Astrocyte (in vitro differentiated cells and primary cell): ENCODE measurements at places on chromosomes 7 and 10. TPM values are rescaled to one million over a fixed set of nuclear protein-coding genes. Genes with fewer than 3 reads are reported as not detected.

The EN2 gene
- total RNA-seq, result not detected in 2 replicates

DNA sequence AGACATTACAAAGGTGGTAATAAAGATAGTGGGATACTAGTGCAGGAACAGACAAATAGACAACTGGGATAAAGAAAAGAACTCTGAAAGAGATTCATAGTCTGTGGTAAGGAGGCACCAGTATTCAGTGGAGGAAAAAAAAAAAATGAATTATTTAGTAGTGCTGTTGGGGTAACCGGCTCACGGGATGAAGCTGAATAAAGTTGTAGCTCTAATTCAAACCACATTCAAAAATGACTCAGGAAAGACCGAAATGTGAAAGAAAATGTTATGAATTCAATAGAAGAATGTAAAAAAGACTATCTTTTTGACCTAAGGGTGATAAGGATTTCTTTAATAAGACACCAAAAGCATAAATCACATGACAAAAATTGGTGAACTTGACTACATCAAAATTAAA is 83.1 kb upstream of the HABP2 start:
- DNase-seq, result no peak

DNA sequence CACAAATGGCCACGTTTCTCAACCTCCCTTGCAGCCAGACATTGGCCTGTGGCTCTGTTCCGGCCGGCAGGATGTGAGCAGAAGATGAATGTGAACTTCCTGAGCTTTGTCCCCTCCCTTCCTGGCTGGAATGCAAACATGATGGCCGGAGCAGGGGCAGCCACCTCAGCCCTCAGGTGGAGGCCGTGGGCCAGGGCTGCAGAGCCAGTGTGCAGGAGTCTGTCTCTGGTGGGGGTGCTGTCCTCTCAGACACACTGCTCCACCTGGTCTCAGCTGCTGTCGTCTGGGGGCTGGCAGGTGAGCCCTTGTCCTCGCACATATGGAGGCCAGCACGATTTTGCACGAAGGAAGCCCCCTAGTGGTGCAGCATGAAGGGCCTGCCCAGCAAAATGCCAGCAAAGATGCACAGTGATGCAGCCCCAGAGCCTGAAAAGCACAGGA is 25.3 kb upstream of the PWWP2B start:
- DNase-seq, result no peak

- no peak for DNase-seq
Observed at GRCh38 chr10:29158066-29158465, 130.8 kb upstream of the LYZL1 start.

- no peak for DNase-seq
Observed at GRCh38 chr7:106520962-106521514, 139.9 kb downstream of the CCDC71L start.

DNA sequence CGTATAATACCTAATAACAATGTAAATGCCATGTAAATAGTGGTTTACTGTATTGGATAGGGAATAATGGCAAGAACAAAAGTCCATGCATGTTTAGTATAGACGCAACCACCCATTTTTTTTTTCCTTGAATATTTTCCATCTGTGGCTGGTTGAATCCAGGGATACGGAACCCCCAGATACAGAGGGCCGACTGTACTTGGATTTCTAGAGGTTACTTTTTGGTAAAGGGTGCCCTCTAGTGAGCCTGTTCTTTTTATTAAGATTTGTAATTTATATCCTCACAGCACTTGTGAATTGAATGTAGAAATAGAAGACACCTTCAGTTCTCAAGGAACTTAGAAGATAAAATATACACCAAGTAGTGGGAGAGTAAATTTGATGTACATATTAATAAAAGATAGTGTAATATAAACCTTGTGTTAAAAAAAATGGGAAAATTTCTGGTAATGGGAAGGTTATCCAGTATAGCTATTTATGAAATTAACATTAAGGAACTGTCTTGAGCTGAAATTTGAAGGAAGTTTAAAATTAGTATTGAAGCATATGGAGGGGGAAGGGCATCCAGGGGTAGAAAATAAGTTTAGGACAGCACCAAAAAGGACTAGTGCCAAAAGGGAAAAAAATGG is 32.0 kb downstream of the EXOC6 start:
- DNase-seq, result peak; percentile 34

The OPN4 gene
- not detected in 2 replicates for total RNA-seq

DNA sequence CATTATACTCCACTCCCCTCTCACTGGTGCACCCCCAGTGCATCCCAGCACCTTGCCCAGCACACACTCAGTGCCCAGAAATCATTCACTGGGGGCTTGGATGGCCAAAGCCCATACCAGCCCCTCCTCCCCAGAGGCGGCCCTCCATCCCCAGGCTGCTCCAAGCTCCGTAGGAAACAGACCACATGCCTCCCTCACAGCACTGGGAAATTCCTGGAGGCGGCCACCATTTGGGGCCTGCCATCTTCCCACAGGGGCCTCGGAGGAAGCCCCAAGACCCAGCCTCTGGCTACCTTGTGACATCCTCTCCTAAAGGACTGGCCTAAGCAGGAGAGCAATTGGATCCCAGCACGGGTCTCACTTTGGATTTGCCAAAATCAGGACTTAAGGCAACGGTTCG is 49.7 kb downstream of the FOXL3 start:
- DNase-seq, result no peak

- DNase-seq, result no peak
Observed at GRCh38 chr10:128053356-128053755, 72.9 kb downstream of the MKI67 start.

GRCh38 chr7:113904521-113904920 is 14.3 kb downstream of the PPP1R3A start:
- DNase-seq, result no peak

The ASB13 gene
- total RNA-seq, result 4.7 and 4.8 TPM in 2 replicates

The PTPN20 gene
- not detected in 2 replicates for total RNA-seq

GRCh38 chr10:35353395-35353794 is 17.1 kb downstream of the CCNY start:
- no peak for DNase-seq
